ENCODE measurements at places on chromosomes 4 and X.

GRCh38 chr4:124851741-124852140 lies 139.2 kb upstream of the ANKRD50 start:
- DNase-seq, result no peak

DNA sequence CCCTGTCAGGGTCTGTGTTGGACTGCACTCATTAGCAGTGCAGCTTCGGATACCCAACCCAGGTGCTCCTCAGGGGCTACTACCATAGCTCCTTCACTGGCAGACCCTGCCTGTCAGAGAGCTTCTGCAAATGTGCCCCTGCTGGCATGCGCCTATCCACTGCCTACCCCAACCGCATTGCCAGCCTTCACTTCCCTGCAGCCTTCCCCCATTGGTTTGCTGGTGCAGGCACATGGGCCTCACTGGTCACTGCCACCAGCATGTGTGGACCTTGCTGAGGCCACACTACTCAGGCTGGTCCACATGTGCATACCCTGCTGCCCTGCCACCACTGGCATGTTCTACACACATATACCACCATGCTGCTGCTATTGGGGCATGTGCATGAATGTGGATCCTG lies 72.5 kb upstream of the MAGEH1 start:
- no peak for DNase-seq

DNA sequence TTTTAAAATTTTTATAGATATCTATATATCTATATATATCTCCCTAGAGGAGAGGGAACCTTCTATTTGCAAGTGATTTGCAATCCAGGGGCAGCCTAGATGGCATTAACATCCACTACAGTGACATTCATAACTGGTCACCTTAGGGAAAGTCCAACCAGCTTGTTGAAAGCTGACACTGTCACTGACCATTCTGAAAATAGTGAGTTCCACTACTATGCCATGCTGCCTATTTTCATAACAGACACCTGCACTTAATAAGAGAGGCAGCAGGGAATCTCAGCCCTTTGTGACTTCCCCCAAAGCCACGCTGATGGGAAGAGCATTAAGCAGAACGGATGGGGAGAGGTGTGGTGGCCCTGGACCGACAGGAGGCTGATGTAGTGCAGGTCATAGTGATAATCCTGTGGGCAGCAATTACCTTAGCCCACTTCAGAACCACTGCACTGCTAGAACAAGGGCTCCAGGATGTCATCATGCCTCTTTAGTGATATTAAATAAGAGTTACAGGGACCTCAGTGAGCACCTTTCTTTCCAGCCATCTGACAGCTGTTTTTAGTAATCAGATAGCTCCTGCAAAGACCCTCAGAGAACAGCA lies 51.3 kb downstream of the GPRIN3 start:
- no peak for DNase-seq

- no peak for DNase-seq
Measured at GRCh38 chrX:118807151-118808017, 16.2 kb upstream of the ZCCHC12 start.

DNA sequence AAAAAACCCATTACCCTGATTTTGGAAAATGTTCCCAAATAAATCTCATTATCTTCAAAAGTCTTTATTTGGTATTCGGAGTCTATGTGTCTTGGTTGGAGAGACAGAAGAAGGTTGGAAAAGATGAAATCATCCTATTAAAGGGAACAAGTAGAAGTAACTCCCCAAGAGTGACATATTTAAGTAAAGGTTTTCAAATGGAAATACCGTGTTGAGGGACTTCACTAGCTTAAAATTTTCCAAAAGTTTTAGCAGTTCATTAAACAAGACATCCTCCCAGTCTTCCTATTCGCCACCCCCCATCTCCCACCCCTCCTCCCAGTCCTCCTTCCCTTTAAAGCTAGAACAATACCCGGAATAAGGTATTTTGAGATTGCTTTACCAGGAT lies 62.7 kb upstream of the CCDC160 start:
- DNase-seq, result no peak

DNA sequence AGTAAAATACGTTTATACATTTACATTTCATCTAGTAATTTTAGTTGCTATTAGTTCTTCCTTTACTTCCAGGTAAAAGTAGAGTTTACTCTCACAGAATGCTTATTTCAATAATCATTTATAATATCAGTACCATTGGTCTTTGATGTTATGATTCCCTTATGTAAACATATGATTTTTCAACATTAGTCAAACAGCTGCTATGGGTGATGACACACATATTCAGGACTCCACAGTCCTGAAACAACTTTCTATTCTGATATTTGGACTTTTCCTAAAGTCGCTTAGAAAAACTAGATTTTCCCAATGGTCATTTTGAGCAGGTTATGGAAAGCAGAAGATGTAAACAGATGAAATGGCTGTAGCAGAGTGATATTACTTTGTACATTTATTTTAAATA lies 369.8 kb downstream of the UNC5C start:
- no peak for DNase-seq

DNA sequence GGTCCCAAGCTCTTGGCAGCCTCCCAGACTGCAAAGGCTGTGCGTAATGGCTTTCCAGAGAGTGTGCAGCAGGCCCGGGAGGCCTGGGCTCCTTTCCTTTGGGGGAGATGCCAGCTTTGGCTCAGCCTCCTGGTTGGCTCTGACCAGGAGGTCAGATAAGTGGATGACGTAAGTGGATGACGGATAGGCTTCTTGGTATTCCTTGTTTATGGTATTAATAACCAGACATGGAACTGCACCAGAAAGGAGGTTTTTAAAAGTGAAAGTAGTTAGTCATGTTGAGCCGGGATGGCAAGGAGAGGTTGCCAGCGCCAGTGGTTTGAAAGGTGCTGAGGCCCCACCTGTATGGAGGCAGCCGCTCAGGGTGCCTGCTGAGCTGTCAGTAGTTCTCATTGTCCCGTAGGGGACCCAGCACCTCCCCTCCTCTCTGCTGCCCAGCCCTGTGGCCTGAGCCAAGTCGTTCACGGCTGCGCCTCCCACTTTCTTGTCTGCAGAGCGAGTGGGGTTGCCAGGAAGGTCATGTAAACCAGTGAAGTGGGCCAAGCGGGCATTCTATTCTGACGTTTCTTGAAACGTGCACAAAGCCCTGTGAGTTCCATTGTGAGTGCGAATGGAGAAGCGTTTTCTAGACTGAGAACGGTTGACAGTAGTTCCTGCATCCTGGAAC lies 28.7 kb upstream of the STOX2 start:
- DNase-seq, result peak; percentile 88

- no peak for DNase-seq
Measured at GRCh38 chr4:158053801-158054200, 119.0 kb downstream of the GASK1B start.

GRCh38 chr4:4754641-4755040 lies 104.8 kb upstream of the MSX1 start:
- no peak for DNase-seq

DNA sequence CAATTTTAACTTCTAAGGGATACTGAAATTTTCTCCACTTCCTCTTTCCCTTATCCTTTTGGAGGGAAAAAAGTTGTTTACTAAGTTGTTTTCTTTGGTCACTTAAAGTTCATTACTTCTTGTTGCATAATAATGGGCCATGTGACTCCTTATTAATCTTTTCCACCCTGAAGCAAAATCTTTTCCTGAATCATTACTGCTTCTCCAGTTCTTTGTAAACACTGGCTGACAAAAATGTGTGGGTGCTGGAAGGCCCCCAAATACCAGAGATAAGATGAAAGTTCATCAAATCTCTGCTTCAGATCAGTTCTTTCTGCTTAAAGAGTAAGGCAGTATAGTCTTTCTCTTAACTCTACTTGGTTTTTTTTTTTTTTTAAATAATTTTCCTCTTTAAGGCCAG lies 108.9 kb upstream of the NHS start:
- no peak for DNase-seq

DNA sequence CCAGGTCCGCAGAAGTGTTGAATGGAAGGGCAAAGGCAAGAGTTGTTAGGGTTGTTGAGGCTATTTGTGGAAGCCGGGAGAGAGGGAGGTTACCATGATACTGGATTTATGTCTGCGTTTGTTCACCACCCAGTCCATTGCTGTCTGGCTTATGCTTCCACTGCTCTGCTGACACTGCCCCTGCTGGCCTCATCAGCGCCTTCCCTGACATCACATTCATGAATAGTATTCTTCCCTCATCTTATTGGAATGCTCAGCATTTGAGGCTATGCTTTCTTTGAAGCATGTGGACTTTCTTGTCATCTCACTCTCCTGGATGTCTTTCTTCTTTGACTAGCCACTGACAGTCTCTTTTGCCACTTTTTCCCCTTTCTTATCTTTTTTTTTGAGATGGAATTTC lies 10.3 kb downstream of the GNL3L start:
- peak; percentile 34 for DNase-seq

GRCh38 chr4:79854856-79855502 lies 218.1 kb downstream of the ANTXR2 start:
- DNase-seq, result no peak

- no peak for DNase-seq
Measured at GRCh38 chr4:185837415-185838103, 25.6 kb upstream of the SORBS2 start.

GRCh38 chrX:147679356-147680005 lies 232.2 kb upstream of the FMR1 start:
- no peak for DNase-seq

GRCh38 chr4:118833192-118833820 lies 2.6 kb downstream of the SEC24D start:
- no peak for DNase-seq

GRCh38 chr4:25160714-25161592 lies 704 bp upstream of the SEPSECS start:
- no peak for DNase-seq

- DNase-seq, result no peak
Measured at GRCh38 chrX:24619647-24620046, 27.5 kb downstream of the PCYT1B start.

DNA sequence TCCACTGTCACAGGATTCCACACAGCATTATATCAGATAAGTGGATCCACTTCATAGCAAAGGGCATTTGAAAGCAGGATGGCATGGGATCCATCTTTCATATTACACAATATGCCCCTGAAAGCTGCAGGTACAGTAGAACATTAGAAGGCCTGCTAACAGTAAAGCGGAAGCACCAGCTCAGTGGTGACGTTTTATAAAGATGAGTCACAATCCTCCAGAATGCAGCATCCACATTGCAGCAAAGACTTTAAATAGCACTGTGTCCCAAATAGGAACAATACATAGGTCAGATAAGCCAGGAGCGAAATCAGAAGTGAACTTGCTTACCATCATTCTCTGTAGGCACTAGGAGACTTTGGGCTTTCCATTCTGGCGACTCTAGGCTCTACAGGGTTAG lies 609.5 kb upstream of the FAT1 start:
- DNase-seq, result no peak

- no peak for DNase-seq
Measured at GRCh38 chr4:101332424-101332823, 14.9 kb downstream of the PPP3CA start.

- DNase-seq, result no peak
Measured at GRCh38 chr4:87659247-87659931, 9.3 kb downstream of the DMP1 start.

DNA sequence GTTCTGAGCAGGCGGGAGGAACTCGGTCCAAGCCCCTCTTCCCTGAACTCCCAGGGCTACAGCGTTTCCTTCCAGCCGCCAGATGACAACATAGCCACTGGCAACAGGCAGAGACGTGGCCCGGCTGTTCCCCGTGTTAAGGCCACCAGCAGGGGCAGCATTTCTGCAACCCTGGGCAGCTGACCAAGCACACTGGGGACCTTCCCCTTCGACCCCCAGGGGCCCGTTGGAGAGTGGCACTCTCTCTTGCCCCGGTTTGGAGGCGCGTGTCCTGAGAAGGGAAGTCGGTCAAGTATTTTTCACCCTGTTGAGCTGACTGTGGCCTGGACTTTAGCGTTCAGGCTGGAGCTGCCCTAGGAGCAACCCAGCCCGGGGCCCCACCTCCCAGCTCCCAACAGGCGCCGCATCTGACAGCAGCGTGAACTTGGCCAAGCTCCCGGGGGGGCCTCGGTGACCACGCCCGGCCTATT lies 37.6 kb downstream of the ZBTB49 start:
- DNase-seq, result peak; percentile 67

- no peak for DNase-seq
Measured at GRCh38 chrX:97471071-97471470, 587.4 kb downstream of the RPA4 start.

GRCh38 chrX:41127477-41128192 lies 42.4 kb downstream of the USP9X start:
- no peak for DNase-seq

Data from left ventricle myocardium superior (tissue), 1 donor.